Activated CD8-positive, alpha-beta T cell treated with anti-CD3 and anti-CD28 coated beads for 36 hours (primary cell): ENCODE measurements at places on chromosomes 1 and 21. TPM values are rescaled to one million over a fixed set of nuclear protein-coding genes. Genes with fewer than 3 reads are reported as not detected.

Gene PTGER3
- not detected for total RNA-seq

Gene UMODL1
- total RNA-seq = not detected

Gene BEND5
- 73.6 TPM for total RNA-seq

Gene PALMD
- not detected for total RNA-seq

Gene MYBPH
- total RNA-seq = not detected

Gene SMYD2
- total RNA-seq = 40.6 TPM

Gene ADAR
- total RNA-seq = 261 TPM

Gene LCE3C
- total RNA-seq = not detected
